Fibroblast of skin of scalp (primary cell): ENCODE measurements at places on chromosomes 2 and 18.

DNA sequence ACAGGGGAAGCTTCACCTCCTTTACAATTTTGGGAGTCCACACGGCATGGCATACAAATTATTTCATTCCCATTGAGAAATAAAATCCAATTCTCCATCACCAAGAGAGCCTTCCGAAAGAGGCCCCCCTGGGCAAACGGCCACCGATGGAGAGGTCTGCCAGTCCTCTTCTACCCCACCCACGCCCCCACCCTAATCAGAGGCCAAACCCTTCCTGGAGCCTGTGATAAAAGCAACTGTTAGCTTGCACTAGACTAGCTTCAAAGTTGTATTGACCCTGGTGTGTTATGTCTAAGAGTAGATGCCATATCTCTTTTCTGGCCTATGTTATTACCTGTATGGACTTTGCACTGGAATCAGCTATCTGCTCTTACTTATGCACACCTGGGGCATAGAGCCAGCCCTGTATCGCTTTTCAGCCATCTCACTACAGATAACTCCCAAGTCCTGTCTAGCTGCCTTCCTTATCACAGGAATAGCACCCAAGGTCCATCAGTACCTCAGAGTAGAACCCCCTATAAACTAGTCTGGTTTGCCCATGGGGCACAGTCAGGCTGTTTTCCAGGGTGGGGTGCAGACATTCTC lies 58.3 kb downstream of the BCL11A start:
- DNase-seq: no peak

DNA sequence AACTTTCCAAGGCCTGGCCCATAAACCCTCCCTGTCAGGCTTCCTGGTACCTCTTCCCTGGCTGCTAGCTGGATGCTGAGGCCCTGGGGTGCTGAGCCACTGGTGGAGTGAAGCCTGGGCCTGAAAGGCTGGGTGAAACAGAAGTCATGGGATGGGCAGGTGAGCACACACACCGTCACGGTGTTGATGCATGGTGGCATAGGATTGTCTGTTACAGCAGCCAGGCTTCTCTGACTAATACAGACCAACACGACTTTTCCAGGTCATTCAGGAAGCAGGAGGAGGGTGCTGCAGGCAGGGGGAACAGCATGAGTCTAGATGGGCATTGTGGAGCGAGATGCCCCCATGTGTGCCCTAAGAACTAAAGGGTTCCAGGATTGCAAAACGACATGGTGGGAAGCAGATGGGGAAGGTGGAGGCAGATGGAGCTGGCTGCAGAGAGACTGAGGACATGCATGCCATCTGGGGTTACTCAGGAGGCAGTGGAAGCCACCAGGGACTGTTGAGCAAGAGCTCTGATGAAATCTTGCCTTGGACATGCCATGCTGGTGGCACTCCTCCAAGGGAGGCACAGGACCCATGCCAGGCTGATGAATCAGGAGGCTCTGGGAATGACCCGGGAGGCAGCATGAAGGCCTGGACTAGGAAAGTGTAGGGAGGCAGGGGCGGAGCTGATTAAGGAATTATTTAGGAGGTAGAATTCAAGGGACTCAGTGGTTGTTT lies 480.9 kb downstream of the TSN start:
- DNase-seq: peak; percentile 73

- DNase-seq: peak; percentile 17
These were observed 35.6 kb downstream of the RMC1 start for GRCh38 chr18:23538870-23539269.

GRCh38 chr2:173978447-173978846 lies 13.3 kb upstream of the SP3 start:
- peak; percentile 17 for DNase-seq

DNA sequence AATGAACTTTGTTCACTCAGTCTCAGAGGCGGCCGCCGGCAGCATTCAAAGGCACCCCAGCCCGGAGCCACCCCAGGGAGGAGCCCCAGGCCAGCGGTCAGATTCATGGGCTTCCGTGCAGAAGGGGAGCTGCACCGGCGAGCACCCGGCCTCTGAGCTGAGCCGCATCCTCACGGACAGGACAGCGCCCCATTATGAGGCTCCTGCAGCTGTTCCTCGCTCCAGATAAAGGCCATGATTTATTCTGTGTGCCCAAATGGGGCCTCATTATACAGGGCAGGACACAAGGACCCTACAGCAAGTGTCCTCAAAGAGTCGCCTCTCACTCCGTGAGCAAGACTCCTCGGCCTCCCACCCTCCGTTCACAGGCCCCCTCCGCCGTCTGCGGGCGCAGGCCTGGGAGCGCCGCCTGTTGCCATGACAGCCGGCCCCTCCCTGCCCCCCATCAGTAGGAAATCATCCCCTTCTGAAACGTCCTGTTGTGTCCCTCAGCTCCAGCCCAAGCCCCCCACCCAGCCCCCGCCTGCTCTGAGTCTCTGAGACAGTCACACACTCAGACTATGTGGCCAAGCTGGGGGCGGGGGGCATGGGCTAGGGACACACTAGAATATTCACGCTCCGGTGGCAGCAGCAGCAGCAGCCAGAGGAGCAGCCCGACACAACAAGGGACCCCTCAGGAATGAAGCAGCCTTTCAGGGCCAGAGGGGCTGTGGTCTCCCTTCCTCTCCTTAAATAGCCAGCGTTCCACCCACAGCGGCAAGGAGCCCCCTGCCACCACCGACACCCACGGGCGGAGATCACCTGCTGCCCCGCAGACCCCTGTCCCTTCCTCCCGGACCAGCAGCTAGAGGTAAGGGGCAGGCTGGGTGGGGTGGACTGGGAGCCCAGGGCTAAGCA lies at the start of gene GPR17:
TSS of gene GPR17 (plus strand) at position 759 of the 897 bp plus-strand sequence. CDS start 4,583 bp downstream, outside the sequence.
- DNase-seq: no peak

DNA sequence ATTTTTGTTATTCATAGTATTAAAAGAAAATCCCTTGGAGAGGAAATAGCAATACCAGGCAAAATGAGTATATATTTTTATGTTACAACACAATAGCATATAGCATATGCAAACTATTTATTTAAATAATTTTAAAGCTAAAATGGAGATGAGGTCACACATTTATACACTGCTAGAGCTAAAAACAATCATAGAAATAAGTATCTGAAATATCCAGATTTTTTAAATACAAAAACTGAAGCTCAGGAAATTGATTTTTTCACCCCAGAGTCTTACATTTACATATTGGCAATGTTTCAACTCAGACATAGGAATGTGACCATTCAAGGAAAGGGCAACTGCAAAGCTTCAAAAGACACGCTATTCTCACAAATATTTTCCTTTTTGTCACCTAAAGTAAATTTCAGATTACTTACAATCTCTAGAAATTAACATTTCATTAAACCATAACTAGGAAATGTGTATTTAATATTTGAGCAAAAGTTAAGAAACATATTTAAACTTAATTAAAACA lies 8.9 kb downstream of the TFPI start:
- DNase-seq: peak; percentile 40

DNA sequence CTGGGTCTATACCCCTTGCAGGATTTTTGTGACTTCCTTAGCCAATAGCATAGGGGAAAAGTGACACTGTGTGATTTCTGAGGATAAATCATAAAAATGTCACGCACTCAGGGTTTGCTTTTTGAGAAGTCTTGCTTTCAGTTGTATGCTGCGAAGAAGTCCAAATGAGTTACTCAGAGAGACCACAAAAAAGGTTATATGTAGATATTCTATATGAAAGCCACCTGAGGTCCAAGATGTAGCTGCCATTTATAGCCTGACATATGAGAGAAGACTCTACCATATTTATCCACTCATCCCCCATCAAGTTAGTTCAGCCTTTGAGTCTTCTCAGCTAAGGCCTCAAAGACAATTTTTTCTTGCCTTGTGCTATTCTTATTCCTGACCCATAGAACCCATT lies 488.3 kb upstream of the MAP2 start:
- DNase-seq: no peak

DNA sequence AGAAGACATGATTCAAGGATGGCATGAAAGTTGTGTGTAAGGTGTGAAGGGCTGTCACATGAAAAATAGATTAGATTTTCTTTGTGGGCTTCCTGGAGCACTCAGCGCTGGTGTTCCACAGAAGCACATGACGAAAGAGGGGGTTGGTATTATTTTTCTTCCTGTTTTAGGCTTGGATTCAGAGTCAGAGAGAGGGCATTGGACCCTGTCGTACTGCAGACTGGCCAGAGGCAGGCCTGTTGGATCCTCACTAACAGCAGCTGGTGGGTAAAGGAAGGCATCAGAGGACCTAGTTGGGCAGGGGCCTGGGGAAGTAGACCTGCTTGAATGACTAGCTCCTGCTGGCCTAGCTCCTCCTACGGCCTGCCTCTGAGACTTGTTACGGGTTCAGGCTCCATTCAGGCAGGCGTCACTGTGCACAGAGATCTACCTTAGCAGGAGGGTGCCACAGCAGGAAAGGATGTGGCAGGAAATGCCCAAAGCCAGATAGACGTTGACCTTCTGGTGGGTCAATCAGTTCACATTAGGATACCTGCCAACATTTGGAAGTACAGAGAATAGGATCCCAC lies 13.1 kb downstream of the CTLA4 start:
- no peak for DNase-seq

DNA sequence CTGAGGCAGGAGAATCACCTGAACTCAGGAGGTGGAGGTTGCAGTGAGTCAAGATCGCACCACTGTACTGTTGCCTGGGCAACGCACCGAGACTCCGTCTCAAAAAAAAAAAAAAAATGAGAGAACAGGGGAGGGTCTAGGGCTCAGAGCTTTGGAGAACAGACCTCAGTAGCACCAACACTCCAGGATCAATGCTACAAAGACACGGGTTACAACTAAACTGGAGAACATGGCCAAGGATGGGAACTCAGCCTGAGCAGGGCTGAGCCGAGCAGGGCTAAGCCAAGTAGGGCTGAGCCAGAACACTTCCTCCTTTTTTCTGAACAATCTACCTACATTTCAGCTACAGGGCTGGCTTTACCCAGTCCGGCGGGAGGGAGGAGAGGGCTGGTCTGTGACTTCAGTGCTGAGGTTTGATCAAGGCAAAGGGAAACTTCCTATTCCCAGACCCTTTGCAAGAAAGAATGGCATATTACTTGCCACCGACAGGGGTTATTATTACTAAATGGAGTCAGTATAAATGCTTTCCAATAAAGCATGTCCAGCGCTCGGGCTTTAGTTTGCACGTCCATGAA lies 2.9 kb upstream of the CASP8 start:
- DNase-seq: no peak

DNA sequence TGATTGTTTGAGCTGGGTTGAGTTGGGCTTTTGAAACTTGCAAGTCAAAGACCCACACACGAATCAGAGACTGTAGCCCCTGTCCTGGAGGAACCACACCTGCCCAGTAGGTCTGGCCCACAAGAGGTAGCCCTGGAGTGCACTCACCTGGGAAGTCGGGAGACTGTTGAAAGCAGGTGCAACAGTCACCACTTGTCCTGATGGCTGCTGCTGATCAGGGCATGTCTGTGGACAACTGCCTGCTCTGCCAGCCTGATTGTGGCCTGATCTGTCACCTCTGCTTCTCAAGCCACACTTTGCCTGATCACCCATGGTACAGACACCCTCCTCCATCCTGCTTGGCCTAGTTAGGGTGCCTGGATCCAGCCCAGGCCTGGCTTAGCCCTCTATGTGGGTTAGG lies 105.0 kb upstream of the HAAO start:
- no peak for DNase-seq

- DNase-seq: no peak
These were observed 21.4 kb downstream of the FTCDNL1 start for GRCh38 chr2:199829628-199830027.

DNA sequence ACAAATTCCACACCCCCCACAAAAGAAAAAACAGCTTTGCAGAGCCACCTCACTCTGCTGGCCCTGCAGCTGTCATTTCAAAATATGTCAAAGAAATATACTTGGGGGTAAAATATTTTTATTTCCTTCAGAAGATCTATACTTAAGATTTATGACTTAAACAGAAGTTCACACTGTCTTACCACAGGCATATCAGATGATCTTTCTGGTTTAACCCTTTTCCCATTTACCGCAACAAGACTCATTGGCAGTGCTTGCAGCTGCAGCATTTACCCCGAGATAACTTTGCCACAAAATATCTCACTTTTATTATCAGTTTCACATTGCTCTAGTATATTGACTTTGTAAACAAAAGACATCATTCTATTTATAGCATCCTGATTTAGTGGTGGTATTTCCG lies 21.6 kb upstream of the SLC35G4 start:
- no peak for DNase-seq

DNA sequence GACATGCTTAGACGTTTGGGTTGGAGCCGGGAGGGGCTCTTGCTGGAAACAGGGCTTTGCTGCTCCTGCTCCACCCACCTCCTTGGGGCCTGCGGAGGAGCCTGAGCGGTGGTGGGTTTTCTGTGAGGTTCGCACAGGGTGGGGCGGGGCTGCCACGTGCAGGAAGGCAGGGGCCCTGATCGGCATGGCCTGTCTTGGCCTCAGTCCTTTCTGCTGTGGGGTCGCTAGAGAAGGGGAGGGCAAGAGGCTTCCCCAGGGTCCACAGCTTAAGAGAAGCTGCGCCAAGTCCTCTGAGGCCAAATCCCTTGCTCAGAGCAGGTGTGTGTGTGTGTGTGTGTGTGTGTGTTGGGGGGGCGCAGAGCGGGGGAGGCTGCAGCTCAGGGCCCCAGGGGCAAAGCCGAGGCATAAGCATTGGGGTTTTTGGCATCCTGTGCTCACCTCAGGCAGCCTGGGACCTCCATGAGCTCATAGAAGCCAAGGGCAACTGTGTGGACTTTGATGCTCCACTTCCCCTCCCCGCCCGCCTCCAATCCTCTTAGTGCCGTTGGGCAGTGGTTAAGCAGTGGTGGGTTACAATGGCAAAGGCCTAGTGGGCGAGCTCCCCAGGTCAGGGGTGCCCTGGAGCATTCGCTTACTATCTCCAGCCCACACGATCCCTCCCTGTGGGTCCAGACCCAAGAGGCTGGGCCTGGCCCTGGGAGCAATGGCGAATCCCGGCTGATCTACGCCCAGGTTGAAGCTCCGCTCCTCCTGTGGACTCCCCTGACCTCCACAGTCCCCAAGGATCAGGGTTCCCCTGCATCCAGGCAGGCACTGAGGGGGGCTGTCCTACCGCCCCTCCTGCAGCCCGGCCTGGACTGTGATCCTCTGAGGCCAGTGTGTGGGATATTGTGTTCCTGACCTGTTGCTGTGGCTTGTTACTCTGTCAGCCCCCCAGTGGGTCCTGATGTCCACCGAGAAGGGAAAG lies 28.9 kb downstream of the TOGARAM2 start:
- no peak for DNase-seq

DNA sequence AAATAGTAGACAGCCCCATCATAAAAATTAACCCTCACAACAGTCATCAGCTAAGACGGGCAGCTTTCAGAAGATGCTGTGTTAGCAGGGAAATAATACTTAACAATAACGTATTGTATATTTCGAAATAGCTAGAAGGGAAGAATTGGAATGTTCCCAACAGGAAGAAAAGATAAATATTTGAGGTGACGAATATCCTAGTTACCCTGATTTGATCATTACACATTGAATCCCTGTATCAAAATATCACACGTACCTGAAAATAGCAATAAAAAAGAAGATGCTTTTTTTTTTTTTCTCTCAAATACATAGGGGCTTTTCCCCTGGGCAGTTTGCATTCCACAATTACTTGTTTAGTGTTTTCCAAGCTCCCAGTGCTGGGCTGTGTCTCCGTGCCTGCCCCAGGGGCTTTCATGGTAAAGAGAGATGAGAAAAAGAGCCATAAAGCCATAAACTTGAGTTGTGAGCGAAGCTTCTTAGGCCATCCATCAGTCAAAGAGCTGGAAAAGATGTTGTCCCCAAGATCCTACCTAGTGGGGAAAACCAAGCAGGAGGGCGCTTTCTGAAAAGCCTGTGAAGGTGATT lies 183.0 kb upstream of the REV1 start:
- no peak for DNase-seq
